ENCODE measurements at places on chromosomes 1 and 21. TPM values are rescaled to one million over a fixed set of nuclear protein-coding genes. Genes with fewer than 3 reads are reported as not detected.

Gene HRNR
- total RNA-seq, result not detected

Gene TLCD4
- total RNA-seq, result 12.1 TPM

Gene AVPR1B
- total RNA-seq, result not detected

Gene ZBED6
- 1.1 TPM for total RNA-seq

Gene RPE65
- total RNA-seq, result not detected

Gene CLSTN1
- total RNA-seq, result 61.4 TPM

Gene RAB25
- not detected for total RNA-seq

Gene TEDDM1
- total RNA-seq, result not detected

Gene FOXD3
- 0.73 TPM for total RNA-seq

Gene VSIG8
- not detected for total RNA-seq

Gene CASQ1
- total RNA-seq, result not detected

Data from A549 treated with Mapracorat at 1 μM for 4 hours (cell line).